IPS-NIHi11 (cell line): ENCODE measurements at places on chromosomes 6 and 20.
A peak's percentile ranks its signal among the peaks of the same experiment; 100 is the strongest.

- no peak for DNase-seq
These were observed 329.3 kb upstream of the IRAK1BP1 start for GRCh38 chr6:78538002-78538401.

- no peak for DNase-seq
These were observed 404.1 kb upstream of the EPHA7 start for GRCh38 chr6:93823489-93823888.

- peak; percentile 60 for DNase-seq
These were observed 198.5 kb downstream of the HIVEP2 start for GRCh38 chr6:142746524-142746923.

GRCh38 chr6:141467041-141467440 lies 665.7 kb upstream of the GJE1 start:
- no peak for DNase-seq

GRCh38 chr6:52074716-52075115 lies 12.7 kb downstream of the PKHD1 start:
- DNase-seq, result no peak

GRCh38 chr20:39885975-39886649 lies 802.9 kb downstream of the MAFB start:
- DNase-seq, result peak; percentile 50

- DNase-seq, result no peak
These were observed 49.5 kb downstream of the KCNS1 start for GRCh38 chr20:45051204-45052060.

- no peak for DNase-seq
These were observed 194.2 kb upstream of the FOXQ1 start for GRCh38 chr6:1117530-1118286.

DNA sequence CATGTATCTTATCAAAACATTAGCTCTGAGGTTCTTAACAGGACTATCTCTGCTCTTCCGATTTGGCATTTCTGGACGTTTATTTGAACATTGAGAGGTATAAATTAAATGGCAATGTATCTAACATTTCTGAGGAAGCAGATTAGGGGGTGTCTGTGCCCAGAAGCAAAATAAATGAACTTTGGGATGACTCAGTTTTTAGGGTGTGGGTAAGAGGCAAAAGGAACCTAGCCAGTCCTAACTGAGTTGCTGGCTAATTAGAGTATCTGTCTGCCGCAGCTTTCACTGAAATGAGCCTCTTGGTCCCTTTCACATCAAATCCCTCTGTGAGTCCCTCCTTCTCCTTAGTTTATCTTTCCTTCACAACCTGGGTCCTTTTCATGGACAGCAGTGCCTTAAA lies 1.1 kb downstream of the RNF144B start:
- DNase-seq, result no peak

GRCh38 chr6:135052939-135053338 lies 1.7 kb downstream of the HBS1L start:
- no peak for DNase-seq

GRCh38 chr6:150153905-150154492 lies 11.2 kb downstream of the PPP1R14C start:
- no peak for DNase-seq

GRCh38 chr20:17229256-17229655 lies 2.4 kb downstream of the PCSK2 start:
- DNase-seq, result no peak
